Thymus (tissue), 14 donors: ENCODE measurements at places on chromosomes 13 and 19. TPM values are rescaled to one million over a fixed set of nuclear protein-coding genes. Genes with fewer than 3 reads are reported as not detected.

MCEMP1 gene
- 0.28 TPM for total RNA-seq

CYSLTR2 gene
- 1.9 TPM for total RNA-seq

SLC17A7 gene
- under 0.01 TPM for total RNA-seq

KLK11 gene
- total RNA-seq: 1.9 TPM

- no peak for DNase-seq
Measured at GRCh38 chr13:25915840-25916518, 135.8 kb downstream of the SHISA2 start.

- no peak for DNase-seq
Measured at GRCh38 chr19:29263305-29264135, 50.6 kb upstream of the UQCRFS1 start.
